Activated CD8-positive, alpha-beta T cell treated with anti-CD3 and anti-CD28 coated beads for 36 hours (primary cell): ENCODE measurements at places on chromosomes 12 and 14. TPM values are rescaled to one million over a fixed set of nuclear protein-coding genes. Genes with fewer than 3 reads are reported as not detected.

- DNase-seq = no peak
Observed at GRCh38 chr12:75798136-75798926, 233.2 kb downstream of the PHLDA1 start.

- DNase-seq = no peak
Observed at GRCh38 chr12:65602253-65602609, 222.1 kb upstream of the HMGA2 start.

- no peak for DNase-seq
Observed at GRCh38 chr14:69581316-69581935, 6.8 kb upstream of the CCDC177 start.

- peak; percentile 33 for DNase-seq
Observed at GRCh38 chr12:48165089-48165981, 8.0 kb upstream of the ASB8 start.

DNA sequence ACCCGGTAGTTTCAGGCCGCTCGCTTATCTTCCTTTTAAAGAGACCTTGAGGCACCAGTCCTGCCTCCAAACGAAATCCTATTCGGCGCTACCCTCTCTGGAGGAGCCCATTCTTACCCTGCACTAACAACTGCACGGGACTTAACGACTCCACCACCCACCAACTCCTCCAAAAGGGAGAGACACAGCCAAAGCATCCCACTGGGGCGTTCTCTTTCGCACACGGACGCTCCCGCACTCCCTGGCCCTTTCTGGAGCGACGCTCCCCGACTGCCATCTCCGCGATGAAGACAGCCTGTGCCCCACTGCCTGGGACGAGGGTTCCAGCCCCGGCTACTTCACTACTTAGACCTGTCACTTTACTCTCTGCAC is 650 bp downstream of the GALC start:
- DNase-seq = no peak

GRCh38 chr12:90399357-90399756 is 555.6 kb downstream of the CCER1 start:
- DNase-seq = no peak

DNA sequence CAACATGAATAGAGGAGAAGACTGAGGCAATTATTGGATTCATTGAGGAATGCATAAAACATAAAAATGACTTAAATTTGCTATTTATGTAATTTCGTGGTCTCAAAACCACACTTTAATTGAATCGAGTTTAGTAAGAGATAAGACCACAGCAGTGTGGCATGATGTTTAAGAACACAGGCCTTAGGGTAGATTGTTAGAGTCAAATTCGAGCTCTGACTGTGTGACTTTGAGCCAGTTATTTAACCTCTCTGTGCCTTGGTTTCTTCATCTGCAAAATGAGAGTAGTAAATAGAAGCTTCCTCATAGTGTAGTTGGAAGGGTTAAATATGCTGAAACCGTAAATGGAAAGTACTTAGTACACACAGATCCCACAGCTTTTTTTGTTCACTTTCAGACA is 9.3 kb upstream of the SSTR1 start:
- DNase-seq = no peak

DNA sequence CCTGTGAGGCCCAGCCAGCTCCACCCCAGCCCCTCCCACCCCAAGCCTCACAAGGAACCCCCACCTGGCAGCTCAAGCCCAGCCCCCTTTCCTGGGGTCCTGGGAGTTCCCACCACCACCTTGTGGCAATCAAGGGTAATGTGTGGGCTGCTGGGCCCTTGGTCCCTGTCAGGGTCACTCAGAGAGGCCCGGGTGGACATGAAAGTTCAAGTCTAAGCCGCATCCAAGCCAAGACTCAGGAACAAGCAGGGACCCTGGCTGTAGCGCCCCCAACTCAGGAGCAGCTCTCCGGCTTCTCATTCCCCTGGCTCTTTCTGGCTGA is 106.4 kb upstream of the C14orf180 start:
- DNase-seq = no peak

DNA sequence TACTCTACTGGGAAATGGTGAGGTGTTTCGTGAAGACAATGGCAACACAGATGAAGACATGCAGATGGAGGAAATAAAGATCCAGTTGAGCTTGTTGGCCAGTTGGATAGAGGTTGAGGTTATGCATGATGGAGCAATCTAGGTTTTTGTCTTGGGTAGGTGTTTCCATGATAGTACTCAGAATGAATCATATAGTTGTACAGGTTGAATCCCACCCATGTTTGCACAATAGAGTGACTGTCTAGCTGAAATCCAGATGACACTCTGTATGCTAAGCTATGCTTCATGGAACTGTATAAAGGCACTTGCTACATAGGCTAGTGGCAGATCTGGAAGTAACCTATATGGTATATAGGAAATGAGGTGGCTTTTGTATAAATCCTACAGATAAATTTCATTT is 264.9 kb downstream of the NAV3 start:
- DNase-seq = no peak

DNA sequence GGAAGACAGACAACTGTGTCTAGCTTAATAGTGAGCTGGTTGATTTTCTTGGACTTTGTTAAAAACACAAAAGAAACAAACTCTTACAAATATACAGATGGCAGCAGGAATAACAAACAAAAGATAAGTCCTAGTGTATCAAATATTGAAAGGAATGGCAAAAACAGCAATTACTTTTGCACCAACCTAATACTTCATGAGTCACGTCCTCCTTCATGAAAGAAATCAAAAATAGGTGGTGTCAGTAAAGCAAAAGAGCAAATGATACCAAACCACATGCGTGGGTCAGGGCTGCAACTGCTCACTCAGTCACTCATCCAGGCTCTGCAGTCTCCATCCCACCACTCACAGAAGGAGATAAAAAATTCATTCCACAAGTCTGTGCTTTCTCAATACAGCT is 11.8 kb downstream of the ATG14 start:
- DNase-seq = peak; percentile 45

GRCh38 chr12:67482751-67483661 is 165.5 kb upstream of the DYRK2 start:
- peak; percentile 88 for DNase-seq

- DNase-seq = no peak
Observed at GRCh38 chr12:81588235-81589008, 170.7 kb downstream of the PPFIA2 start.

GRCh38 chr12:18754124-18754707 is 16.3 kb downstream of the CAPZA3 start:
- DNase-seq = no peak

DNA sequence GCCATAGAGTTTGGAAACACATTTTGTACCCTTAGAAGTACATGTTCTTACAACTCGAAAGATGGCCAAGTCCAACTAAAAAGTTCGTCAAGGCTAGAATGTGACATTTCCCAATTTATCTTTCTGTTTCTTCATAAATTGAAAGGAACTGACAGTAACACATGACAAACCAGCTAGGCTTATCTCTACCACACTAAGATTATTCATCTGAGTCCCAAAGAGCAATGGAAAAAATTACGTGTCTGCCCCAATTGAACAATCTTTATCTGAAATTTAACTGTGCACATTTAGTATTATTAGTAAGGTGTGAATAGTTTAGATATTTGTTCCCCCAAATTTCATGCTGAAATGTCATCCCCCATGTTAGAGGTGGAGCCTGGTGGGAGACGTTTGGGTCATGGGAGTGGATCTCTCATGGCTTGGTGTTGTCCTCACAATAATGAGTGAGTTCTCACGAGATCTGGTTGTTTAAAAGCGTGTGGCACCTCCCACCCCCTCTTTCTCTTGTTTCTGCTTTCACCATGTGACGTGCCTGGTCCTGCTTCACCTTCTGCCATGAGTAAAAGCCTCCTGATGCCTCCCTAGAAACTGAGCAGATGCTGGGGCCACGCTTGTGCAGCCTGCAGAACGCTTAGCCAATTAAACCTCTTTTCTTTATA is 13.3 kb downstream of the CPM start:
- DNase-seq = peak; percentile 27

- no peak for DNase-seq
Observed at GRCh38 chr12:50268482-50268881, 14.8 kb downstream of the LIMA1 start.

DNA sequence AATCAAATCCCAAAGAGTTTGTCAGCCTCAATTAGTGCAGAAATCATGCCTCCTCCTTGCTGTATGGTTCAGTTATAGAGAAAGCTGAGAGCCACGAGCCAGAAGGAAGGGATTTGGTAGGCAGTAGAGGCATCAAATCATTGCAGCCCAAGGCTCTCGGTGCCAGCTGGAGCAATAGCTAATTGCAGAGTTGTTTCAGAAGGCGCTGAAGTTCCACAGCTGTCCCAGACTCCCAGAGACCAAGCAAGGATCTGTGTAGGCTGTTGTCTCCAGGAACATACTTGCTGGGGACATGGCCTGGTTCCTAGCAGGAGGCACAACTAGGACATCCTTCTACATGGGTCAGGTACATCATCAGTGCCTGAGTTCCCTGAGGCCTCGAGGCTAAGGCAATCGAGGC is 80.4 kb upstream of the WSCD2 start:
- no peak for DNase-seq

SERPINA10 gene
- not detected for total RNA-seq

P2RX7 gene
- 3.6 TPM for total RNA-seq

FOXG1 gene
- not detected for total RNA-seq

CLEC4E gene
- total RNA-seq = not detected

EIF2S1 gene
- 210 TPM for total RNA-seq

SAMD4A gene
- 4.9 TPM for total RNA-seq

C14orf180 gene
- not detected for total RNA-seq
